ENCODE measurements at places on chromosomes 1 and 21. TPM values are rescaled to one million over a fixed set of nuclear protein-coding genes. Genes with fewer than 3 reads are reported as not detected.

Gene NBPF15
- 31.3 TPM for total RNA-seq

Gene DPM3
- total RNA-seq: 76.2 TPM

Gene CSMD2
- total RNA-seq: 1.3 TPM

Gene NPHS2
- not detected for total RNA-seq

Gene HPDL
- 1.00 TPM for total RNA-seq

Gene HES3
- total RNA-seq: not detected

Gene TMIGD3
- total RNA-seq: 13.7 TPM

Gene SH2D2A
- total RNA-seq: 4.7 TPM

Gene SYDE2
- 9.3 TPM for total RNA-seq

Gene AMPD1
- total RNA-seq: not detected

Gene LY9
- 0.64 TPM for total RNA-seq

DNA sequence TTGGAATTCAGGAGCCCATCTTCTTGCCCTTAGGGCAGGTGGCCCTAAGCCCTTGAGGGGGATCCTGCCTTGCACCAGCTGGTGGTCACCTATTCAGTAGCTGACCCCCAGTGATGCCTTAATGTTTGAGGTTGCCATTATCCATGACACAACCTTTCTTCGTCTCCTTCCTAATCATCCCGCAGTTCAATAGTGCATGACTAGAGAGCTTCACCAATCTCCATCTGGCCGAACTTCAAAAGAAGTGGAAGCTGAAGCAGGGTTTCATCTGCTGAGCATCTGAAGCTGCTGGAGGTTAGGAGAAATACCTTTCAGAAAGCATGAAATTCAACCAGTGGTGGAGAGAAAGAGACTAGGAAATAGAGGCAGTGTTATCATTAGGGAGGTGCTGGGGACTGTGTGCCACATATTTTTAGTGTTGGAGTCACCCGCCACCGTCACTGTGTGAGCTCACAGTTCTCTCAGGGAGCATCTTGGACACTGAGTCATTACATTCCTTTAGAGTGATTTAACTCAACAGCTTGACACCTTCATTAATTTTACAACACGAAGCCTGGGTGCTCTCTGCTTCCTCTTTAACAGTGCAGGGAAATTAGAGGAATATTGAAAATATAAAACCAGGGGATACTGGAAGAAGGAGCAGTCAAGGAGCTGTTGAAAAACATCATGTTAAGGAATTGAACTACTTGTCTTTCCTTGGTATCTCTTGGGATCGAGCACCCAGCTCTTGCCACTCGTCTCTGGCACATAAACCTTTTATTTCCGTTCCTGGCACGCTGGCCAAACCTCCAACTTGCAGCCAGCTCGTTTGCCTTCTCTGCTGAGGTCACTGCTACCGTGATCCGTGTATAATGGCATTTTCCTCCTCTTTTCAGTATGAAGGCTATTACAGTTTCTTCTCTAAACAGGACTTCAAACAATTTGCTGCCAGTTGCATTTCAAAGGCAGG is 53.6 kb downstream of the PEX14 start:
- DNase-seq: no peak

DNA sequence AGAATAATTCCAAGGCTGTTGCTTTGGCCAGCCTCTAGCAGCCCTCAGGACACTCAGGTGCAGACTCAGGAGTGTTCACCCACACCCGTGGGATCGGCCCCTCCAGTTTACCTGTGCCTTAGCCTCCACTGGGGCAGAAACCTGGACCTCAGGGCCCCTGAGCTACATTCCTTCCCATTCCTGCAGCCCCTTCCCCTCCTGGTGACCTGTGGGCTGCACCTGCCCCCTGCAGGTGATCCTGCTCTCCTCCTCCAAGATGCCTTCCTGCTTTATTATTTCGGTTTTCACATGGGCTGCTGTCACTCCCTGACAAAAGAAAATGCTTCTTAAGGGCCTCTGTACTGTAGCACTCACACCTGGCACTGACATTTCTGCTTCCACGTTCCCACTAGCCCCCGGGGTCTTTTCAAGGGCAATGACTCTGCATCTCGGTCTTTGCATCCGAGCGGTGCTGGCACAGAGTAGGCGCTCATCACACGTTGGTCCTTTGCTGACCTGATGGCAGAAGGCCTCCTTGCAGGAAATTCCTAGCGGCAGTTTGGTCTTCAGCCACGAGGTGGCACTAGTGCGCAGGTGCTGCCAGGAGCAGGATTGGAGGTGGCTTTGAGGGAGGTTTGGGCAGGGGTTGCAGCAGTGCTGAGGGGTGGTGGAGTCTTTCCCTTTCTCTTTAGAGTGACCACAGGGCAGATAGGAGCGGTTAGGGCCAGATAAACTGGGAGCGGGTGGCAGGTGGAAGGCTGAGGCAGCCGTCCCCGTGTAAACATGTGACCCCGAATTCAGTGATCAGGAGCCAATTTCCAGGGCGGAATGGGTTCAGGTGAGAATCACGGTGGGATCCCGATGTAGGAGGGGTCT is 25.3 kb upstream of the ETV3 start:
- no peak for DNase-seq

- no peak for DNase-seq
Observed at GRCh38 chr1:12014141-12014991, 4.9 kb upstream of the MIIP start.

- no peak for DNase-seq
Observed at GRCh38 chr1:99755664-99756063, 10.8 kb downstream of the FRRS1 start.

DNA sequence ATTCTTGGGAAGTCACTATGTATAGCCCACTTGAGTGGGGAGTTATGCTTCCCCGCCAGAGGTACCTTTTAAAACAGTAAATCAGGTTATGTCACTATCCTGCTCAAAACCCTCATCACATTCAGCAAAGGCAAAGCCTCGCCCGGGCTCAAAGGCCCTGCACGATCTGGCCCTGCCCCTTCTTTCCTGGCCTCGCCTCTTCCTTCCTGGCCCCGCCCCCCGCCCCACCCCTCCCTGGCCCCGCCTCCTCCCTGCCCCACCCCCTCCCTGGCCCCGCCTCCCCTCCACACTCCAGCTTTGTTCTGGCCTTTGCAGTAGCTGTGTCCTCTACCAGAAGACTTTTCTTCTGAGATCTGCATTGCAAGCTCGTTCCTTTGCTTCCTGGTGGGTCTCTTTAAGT is 6.6 kb downstream of the LDLRAD2 start:
- no peak for DNase-seq

GRCh38 chr21:34992180-34992579 is 56.9 kb downstream of the RUNX1 start:
- DNase-seq: no peak

- no peak for DNase-seq
Observed at GRCh38 chr21:35482933-35483662, 434.0 kb upstream of the RUNX1 start.

DNA sequence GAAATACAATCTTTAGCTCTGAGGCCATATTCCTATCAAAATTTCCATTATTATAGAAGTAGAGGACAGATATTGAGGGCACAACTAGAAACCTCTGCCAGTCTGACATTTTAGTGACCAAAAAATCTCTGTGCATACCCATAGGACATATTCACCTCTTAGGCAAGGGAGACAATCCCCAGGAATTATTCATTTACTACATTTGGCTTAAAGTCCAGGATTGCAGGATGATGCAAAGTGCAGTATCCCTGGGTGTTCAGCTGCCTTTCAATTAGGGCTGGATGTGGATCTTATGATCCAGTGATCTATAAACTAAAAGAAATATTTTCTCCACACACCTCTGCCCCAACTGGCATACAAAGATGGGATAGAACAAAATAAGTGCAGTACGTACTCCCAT is 50.9 kb downstream of the PTGS2 start:
- no peak for DNase-seq

GRCh38 chr1:228345201-228345930 is 61.3 kb downstream of the TRIM11 start:
- DNase-seq: peak; percentile 81

DNA sequence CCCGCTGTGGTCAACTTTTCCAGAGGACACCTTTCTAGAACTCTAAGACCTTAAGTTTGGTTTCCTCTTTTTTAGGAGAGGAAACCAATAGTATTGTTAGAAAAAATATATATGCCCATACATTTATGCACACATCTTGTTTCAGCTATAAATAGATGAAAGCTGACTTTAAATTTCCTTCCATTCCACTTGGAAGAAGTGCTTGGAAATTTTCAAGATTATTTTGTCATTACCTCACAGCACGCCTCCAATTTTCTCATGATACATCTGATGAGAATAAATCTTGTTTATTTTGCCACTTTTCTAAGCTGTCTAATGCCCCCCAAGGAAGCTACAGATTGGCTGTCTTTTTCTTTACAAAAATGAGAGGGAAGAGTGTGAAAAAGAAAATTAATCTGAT is 65.8 kb downstream of the NIBAN1 start:
- no peak for DNase-seq

GRCh38 chr1:74683656-74684055 is 10.1 kb upstream of the ERICH3 start:
- no peak for DNase-seq

DNA sequence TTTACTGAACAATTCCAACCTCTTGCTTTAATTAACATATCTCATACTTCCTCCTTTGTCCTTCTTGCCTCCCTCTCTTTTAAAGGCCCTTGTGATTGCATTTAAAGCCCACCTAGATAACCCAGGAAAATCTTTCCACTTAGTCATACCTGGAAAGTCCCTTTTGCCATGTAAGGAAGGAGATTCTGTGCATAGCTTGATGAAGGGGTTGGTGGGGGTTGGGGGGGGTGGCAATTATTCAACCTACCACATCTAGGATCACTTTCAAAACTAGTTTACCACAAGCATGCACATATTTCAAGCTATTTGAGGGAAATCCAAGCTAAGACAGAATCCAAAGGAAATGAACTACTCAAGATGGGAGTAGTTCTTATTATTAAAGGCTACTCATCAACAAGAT is 249.1 kb upstream of the PTBP2 start:
- no peak for DNase-seq

- DNase-seq: no peak
Observed at GRCh38 chr21:42193131-42193671, 25.7 kb upstream of the ABCG1 start.

- DNase-seq: no peak
Observed at GRCh38 chr21:39980241-39980820, 113.1 kb downstream of the PCP4 start.

GRCh38 chr1:103142461-103142860 is 34.1 kb upstream of the COL11A1 start:
- DNase-seq: no peak

GRCh38 chr1:225225681-225226080 is 202.2 kb downstream of the LBR start:
- DNase-seq: no peak

DNA sequence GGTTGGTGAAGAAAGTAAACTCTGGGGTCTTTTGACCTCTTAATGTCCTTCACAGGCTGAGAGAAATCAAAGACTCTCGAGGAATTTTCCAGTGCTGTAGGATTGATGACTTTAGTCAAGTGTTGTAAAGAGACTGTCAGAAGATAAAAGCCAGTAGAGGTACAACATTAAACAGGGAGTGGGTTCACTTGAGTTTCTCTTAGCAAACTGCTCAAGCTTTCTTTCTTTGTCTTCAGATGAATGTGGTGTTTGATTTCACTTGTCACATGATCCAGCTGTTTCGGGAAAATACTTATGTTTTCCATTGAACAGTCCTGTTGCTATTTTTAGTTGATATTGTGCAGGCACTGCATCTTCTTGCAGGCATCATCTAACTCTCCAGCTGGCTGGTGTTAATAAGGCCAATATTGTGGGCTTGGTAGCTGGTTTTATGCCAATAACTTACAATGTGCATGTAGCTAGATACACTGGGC is 45.6 kb downstream of the XCL2 start:
- DNase-seq: no peak

DNA sequence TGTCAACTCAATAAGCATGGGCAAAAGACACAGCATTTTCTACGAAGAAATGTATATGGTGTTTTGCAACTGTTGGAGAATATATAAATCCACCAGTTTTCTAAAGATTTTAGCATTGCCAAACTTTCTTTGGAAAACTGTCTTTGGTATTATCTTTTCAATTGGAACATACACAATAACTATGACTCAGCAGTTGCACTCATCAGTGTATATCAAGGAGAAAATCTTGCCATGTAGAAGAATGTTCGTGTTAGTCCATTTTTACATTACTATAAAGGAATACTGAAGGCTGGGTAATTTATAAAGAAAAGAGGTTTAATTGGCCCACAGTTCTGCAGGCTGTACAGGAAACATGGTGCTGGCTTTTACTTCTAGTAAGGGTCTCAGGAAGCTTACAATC is 41.1 kb downstream of the PRKAA2 start:
- no peak for DNase-seq

GRCh38 chr1:163980394-163980793 is 578.6 kb upstream of the PBX1 start:
- DNase-seq: no peak

DNA sequence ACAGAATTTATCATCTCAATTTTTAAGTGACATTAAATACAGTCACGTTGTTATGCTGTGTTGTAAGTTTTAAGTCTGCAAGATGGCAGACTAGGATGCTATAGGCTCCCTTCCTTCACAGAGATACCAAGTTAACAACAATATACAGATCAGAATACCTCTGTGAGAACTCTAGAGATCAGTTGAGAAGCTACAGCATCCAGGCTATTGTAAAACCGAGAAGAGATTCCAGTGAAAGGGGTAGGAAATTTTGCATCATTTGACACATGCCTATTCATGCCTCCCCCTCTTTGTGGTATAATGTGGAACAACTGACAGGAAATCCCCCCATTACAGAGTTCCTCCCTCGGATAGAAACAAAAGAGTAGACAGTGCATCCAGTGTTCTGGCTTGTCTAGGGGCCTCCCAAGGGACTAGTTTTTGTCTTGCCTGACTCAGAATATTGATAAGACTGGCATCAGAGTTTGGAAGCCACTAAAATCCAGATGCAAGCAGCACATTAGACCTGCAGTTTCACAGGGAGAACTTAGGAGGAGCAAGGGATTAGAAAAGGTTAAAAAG is 80.6 kb downstream of the LBR start:
- DNase-seq: no peak

GRCh38 chr1:50750021-50750619 is 209.9 kb downstream of the FAF1 start:
- no peak for DNase-seq

DNA sequence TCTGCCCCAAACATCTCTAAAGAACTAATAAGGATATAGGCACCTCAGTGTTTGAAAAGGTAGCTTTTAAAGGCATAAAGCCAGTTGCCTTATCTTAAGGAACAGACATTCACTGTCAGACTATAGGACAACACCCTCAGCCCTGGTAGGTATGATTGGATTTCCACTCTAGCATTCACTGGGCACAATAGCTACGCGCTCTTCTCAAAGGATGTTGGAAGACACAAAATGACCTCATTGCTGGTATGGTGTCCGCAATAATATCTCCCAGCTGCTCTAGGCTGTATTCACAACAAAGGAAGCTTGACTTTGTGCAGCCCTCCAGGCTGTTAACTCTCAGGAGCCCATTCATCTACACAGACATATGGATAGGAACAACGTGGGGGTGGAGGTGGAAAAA is 119.4 kb upstream of the CXADR start:
- no peak for DNase-seq

- DNase-seq: no peak
Observed at GRCh38 chr1:189211742-189212141, 1265.9 kb downstream of the BRINP3 start.

GRCh38 chr1:117534995-117535467 is 70.8 kb upstream of the TENT5C start:
- DNase-seq: no peak

- no peak for DNase-seq
Observed at GRCh38 chr21:44881198-44881872, 7.8 kb upstream of the PTTG1IP start.

GRCh38 chr21:36381841-36382589 is 3.2 kb upstream of the CHAF1B start:
- DNase-seq: no peak

Data from mesenteric fat pad (tissue), 1 donor.